ENCODE measurements at places on chromosomes 5 and 9. TPM values are rescaled to one million over a fixed set of nuclear protein-coding genes. Genes with fewer than 3 reads are reported as not detected.

FBP2 gene
- not detected for polyA plus RNA-seq

MZB1 gene
- polyA plus RNA-seq, result not detected

NUDT12 gene
- polyA plus RNA-seq, result 3.5 TPM

RHOBTB3 gene
- polyA plus RNA-seq, result 39.1 TPM

RNF180 gene
- 0.64 TPM for polyA plus RNA-seq

KLHL9 gene
- polyA plus RNA-seq, result 10.6 TPM

ABLIM3 gene
- 6.0 TPM for polyA plus RNA-seq

UBE2D2 gene
- polyA plus RNA-seq, result 182 TPM

PDGFRB gene
- polyA plus RNA-seq, result 32.0 TPM

TMEM215 gene
- not detected for polyA plus RNA-seq

C1QTNF2 gene
- 0.39 TPM for polyA plus RNA-seq

MEIKIN gene
- polyA plus RNA-seq, result not detected

EPB41L4A gene
- polyA plus RNA-seq, result 9.6 TPM

FOXI1 gene
- 1.3 TPM for polyA plus RNA-seq

OBP2B gene
- polyA plus RNA-seq, result not detected

SH2D3C gene
- polyA plus RNA-seq, result 32.2 TPM

MARCOL gene
- polyA plus RNA-seq, result not detected

TRAPPC13 gene
- 7.7 TPM for polyA plus RNA-seq

GRIA1 gene
- 31.0 TPM for polyA plus RNA-seq

DBH gene
- polyA plus RNA-seq, result 4.9 TPM

CCDC171 gene
- polyA plus RNA-seq, result 3.9 TPM

NR5A1 gene
- polyA plus RNA-seq, result not detected

IFNA2 gene
- not detected for polyA plus RNA-seq

NTNG2 gene
- 8.9 TPM for polyA plus RNA-seq

SIL1 gene
- 25.8 TPM for polyA plus RNA-seq

PDE8B gene
- 5.9 TPM for polyA plus RNA-seq

ORM2 gene
- 0.49 TPM for polyA plus RNA-seq

SLC34A1 gene
- polyA plus RNA-seq, result not detected

TNFSF15 gene
- 0.08 TPM for polyA plus RNA-seq

PCDHA1 gene
- polyA plus RNA-seq, result 0.61 TPM

CD72 gene
- polyA plus RNA-seq, result 2.0 TPM

SVEP1 gene
- 0.49 TPM for polyA plus RNA-seq

SRP19 gene
- polyA plus RNA-seq, result 41.3 TPM

FAM200C gene
- polyA plus RNA-seq, result 3.9 TPM

PCDHGB2 gene
- 4.7 TPM for polyA plus RNA-seq

SLC23A1 gene
- not detected for polyA plus RNA-seq

GPR21 gene
- polyA plus RNA-seq, result not detected

SLC6A19 gene
- polyA plus RNA-seq, result not detected

FCN2 gene
- not detected for polyA plus RNA-seq

PPIC gene
- polyA plus RNA-seq, result 2.9 TPM

AFF4 gene
- 20.4 TPM for polyA plus RNA-seq

KIF24 gene
- polyA plus RNA-seq, result 9.4 TPM

GABRA6 gene
- polyA plus RNA-seq, result not detected

TNC gene
- 25.7 TPM for polyA plus RNA-seq

PKD2L2 gene
- not detected for polyA plus RNA-seq

GDNF gene
- polyA plus RNA-seq, result 0.22 TPM

SPATA31A6 gene
- polyA plus RNA-seq, result not detected

LAMC3 gene
- 11.2 TPM for polyA plus RNA-seq

SPINK4 gene
- polyA plus RNA-seq, result not detected

IFNA14 gene
- polyA plus RNA-seq, result not detected

CPLANE1 gene
- 4.0 TPM for polyA plus RNA-seq

CTXN3 gene
- 3.0 TPM for polyA plus RNA-seq

DOCK8 gene
- 1.3 TPM for polyA plus RNA-seq

MCTP1 gene
- polyA plus RNA-seq, result 1.6 TPM

CNTNAP3 gene
- 0.93 TPM for polyA plus RNA-seq

PCDHB5 gene
- polyA plus RNA-seq, result 57.4 TPM

Data from brain (organoid and tissue), 16 donors.